Endothelial cell (in vitro differentiated cells): ENCODE measurements at places on chromosomes 6 and 20. TPM values are rescaled to one million over a fixed set of nuclear protein-coding genes. Genes with fewer than 3 reads are reported as not detected.
A peak's percentile ranks its signal among the peaks of the same experiment; 100 is the strongest.

- peak; percentile 31 for DNase-seq
Observed at GRCh38 chr6:32194825-32195651, 2.6 kb upstream of the GPSM3 start.

DNA sequence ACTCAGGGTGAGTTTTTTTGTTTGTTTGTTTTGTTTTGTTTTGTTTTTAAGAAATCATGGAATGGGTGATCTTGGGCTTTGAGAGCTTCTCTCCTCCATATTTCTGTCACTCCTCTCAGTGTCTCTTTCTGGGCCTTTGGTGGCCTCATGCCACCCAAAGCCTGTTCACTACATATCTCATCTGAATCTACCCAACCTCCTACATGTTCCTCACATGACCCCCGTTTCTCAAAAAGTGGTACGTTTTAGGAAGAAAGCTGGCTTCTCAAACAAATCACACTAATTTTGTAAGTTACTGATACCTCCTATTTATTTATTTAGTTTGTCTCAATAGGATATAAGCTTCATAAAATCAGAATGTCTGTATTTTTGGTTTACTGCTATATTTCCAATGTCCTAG is 80.0 kb downstream of the SESN1 start:
- DNase-seq: no peak

GRCh38 chr6:42378536-42378935 is 73.2 kb downstream of the TRERF1 start:
- no peak for DNase-seq

PSORS1C2 gene
- total RNA-seq: 0.38 TPM

GRCh38 chr20:62606016-62606415 is 36.3 kb upstream of the SLCO4A1 start:
- no peak for DNase-seq
